Astrocyte (in vitro differentiated cells and primary cell): ENCODE measurements at places on chromosomes 13 and 19. TPM values are rescaled to one million over a fixed set of nuclear protein-coding genes. Genes with fewer than 3 reads are reported as not detected.

DNA sequence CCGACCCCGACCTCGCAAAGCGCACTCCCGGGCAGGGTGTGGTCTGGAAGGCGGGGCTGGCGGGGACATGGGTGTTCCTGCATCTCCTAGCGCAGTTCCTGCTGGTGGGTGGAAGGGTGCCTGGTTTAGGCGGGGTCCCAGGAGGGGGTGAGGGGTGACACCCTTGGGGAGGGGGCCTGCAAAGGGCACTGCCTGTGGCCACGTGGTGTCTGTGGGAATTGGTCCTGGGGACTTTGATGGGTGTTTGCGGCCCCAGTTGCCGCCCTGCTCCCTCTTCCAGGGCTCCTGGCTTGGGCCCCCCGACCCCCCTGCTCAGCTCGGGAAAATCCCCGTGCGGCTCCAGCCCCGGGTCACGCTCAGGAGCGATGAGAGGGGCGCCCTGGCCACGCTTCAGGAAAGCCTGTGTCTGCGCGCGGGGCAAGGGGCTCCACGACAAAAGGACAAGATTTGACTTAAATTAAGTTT lies 19.1 kb downstream of the WTIP start:
- DNase-seq: no peak

DNA sequence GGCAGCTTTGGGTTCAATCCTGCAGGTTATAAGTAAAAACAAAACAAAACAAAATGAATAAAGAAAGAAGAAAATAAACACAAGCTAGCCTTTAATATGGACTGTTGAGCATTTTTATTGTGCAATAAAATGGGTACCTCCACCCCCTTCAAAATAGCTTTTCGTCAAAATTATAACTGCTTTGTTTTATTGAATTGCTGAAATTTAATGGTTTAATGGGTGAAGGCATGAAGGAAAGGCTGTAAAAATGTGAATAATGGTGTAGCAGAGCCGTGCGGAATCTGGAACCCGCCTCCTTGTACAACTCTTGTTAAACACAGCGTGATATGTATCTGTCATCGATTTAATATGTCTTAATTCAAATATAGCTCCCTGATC lies 2.2 kb upstream of the ZIC5 start:
- no peak for DNase-seq

GRCh38 chr13:74442751-74443150 lies 308.5 kb upstream of the KLF12 start:
- DNase-seq: no peak

- DNase-seq: no peak
Measured at GRCh38 chr13:100473501-100474044, 115.0 kb downstream of the GGACT start.

- DNase-seq: peak; percentile 59
Measured at GRCh38 chr13:106561551-106562170, 6.3 kb downstream of the ARGLU1 start.

DNA sequence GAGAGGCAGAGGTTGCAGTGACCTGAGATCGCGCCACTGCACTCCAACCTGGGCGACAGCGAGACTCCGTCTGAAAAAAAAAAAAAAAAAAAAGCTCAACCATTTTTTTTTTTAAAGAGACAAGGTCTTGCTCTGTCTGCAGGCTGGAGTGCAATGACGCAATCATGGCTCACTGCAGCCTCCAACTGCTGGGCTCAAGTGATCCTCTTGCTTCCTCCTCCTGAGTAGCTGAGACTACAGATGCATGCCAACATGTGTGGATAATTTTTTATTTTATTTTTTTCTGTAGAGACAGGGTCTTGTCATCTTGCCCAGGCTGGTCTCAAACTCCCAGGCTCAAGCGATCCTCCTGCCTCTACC lies 10.3 kb downstream of the EHD2 start:
- peak; percentile 92 for DNase-seq

DNA sequence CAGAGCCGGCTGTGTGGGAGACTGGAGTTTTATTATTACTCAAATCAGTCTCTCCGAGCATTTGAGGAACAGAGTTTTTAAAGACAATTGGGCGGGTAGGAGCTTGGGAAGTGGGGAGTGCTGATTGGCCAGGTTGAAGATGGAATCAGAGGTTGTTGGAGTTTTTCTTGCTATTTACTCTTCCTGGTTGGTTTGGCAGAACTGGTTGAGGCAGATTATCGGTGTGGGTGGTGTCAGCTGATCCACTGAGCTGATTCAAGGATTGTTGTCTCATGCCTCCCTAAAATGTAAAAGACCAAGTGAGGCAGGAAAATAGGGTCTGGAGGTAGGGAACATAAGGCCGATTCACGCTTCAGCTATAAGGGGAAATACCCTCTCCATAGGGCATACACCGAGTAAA lies 1.3 kb upstream of the TDRD12 start:
- no peak for DNase-seq

Gene THSD1
- 14.4 and 18.7 TPM in 2 replicates for total RNA-seq

- DNase-seq: no peak
Measured at GRCh38 chr19:14150770-14151661, 14.6 kb upstream of the ASF1B start.

DNA sequence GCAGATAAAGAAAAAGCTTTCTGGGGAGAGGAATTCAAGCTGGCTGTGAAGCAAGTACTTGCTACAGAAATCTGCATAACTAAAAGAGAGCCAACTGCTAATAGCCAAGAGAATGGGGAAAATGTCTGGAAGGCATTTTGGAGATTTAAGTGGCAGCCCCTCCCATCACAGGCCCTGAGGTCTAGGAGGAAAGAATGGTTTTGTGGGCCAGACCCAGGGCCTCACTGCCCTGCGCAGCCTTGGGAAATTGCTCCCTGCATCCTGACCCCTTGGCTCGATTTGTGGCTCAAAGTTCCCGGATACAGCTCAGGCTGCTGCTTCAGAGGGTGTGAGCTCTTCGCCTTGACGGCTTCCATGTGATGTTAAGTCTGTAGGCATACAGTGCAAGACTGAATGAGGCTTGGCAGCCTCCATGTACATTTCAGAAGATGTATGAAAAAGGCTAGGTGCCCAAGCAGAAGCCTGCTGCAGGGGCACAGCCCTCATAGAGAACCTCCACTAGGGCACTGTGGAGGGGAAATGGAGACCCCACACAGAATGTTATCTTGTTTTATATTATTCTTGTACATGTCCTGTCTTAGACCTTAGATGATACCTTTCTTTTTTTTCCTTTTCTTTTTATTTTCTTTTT lies 34.4 kb downstream of the MZT1 start:
- no peak for DNase-seq
